Ovary (tissue), 10 donors: ENCODE measurements at places on chromosomes 5 and 9. TPM values are rescaled to one million over a fixed set of nuclear protein-coding genes. Genes with fewer than 3 reads are reported as not detected.

Gene GPR150
- not detected for total RNA-seq

- DNase-seq: no peak
Observed at GRCh38 chr5:78992146-78992545, 7.0 kb upstream of the ARSB start.

DNA sequence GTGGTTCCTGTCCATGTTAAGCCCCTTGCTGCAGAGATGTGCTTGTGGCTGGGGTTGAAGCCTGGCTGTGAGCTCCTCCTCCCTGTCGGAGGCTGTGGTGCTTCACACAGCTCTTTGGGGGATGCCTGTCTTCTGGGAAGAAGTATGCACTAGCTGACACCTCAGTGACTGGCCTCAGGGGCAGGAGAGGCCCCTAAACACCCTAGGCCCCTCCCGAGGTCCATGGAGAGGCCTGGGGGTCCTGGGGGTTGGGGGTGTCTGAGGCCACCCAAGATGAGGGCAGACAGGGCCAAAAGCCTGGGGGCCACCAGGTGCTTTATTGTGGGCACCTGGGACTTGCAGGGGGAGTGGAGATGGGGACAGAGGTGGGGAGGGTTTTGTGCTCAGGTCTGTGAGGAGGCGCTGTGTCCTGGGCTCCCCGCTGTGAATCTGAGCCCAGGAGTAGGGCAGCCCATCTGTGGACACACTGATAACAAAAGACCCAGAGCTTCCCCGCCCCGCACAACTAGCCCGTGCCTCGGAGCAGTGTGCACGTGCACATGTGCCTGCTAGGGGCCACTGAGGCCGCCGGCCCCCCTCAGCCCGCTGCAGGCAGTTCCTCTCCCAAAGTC, 92.0 kb downstream of the PHF2 start:
- DNase-seq: peak; percentile 23

DNA sequence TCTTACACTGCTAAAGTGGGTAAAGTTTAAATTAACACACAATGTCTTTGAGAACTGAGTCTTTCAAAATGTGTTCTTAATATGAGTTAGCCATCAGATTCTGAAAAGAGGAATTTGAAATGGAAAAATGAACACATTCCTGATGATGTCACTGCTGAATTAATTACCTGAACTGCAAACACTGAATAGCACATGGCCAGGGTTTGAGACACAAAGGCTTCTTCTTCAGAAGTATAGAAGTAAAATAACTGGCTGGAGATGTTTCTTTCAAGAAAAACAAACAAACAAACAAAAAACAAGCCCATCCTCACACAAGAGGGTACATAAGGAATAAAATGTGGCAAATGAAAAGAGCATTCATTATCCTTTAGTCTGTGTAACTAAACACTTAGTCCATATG, 7.1 kb downstream of the GLIS3 start:
- DNase-seq: no peak

DNA sequence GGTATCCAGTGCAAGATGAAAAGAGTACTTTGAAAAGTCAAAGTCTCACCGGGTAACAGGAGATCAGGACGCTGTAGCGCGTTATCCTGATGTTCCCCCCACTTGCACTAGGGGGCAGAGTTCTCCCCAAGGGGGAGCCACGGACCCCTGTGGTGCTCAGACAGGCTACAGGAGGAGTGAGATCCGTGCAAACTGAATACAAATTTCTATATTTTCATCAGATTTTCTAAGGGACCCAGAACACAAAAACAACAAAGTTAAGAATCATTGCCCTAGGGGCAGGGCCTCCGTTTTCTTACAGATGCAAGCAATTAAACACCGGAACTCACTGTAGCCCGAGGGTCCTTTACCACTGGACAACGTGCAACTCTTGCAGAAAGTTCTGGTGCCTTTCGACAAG, 2.0 kb downstream of the MYO10 start:
- DNase-seq: peak; percentile 71

Gene PCA3
- not detected for total RNA-seq

Gene WDR38
- total RNA-seq: not detected

GRCh38 chr5:126357585-126358342, 65.4 kb upstream of the GRAMD2B start:
- DNase-seq: no peak

- no peak for DNase-seq
Observed at GRCh38 chr9:33697171-33697570, 98.2 kb upstream of the PRSS3 start.

DNA sequence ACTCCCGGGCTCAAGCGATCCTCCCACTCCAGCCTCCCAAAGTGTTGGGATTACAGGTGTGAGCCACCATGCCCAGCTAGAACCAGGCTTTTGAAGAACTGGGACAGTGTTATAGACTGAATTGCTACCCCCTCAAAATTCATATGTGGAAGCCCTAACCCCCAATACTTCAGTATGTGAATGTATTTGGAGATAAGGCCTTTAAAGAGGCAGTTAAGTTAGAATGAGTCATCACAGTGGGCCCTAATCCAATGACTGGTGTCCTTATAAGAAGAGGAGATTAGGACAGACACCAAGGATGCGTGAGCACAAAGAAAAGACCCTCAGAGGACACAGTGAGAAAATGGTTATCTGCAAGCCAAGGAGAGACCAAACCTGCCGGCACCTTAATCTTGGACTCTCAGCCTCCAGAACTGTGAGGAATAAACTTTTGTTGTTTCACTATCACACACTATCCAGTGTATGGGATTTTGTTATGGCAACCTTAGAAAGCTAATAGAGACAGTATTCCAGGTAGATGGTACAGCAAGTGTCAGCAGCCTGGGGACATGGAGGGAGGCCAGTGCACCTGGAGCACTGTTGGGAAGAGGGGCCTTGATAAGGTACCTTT, 31.4 kb upstream of the ERGIC1 start:
- DNase-seq: no peak

DNA sequence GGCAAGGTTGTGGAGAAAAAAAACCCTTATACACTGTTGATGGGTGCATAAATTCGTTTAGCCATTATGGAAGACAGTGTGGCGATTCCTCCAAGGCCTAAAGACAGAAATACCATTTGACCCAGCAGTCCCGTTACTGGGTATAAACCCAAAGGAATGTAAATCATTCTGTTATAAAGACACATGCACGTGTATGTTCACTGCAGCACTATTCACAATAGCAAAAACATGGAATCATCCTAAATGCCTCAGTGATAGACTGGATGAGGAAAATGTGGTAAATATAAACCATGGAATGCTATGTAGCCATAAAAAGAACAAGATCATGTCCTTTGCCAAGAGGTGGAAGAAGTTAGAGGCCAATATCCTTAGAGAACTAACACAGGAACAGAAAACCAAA, 119.9 kb upstream of the PRR16 start:
- DNase-seq: no peak

- DNase-seq: no peak
Observed at GRCh38 chr5:92518318-92518904, 1062.6 kb downstream of the NR2F1-AS1 start.

DNA sequence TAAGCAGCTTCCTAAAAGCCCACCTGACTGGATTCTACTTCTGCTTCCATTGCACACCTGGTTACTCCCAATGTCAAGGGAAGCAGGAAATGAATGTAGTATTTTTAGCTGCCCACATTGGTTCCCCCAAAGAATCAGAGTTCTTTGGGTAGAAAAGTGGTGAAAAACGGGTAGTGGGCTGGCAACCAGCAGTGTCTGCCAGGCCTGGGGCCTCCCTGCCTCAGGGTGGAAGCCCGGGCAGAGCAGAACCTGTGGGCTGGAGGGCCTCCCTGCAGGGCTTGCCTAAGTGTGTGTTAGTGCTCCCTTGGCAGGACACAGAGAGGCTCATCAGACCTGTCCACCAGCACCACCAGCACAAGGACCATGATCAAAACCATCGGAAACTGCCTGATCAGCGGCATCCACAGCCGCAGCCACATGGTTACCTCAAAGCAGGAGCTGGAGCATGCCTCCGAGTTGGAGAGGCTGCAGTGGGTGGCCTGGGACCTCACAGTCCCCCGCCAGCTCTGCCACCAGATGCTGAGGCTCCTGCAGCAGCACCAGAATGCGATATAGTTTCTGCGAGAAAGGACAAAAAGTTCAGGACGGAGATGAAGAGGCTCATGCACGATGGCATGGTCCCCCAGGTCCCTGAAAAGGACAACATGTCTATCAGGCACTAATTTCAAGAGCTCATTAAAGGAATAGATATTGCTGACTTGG, 72.2 kb downstream of the PTPDC1 start:
- no peak for DNase-seq

- DNase-seq: no peak
Observed at GRCh38 chr5:134370311-134370870, 978 bp upstream of the UBE2B start.
